ENCODE measurements at places on chromosomes 1 and 21. TPM values are rescaled to one million over a fixed set of nuclear protein-coding genes. Genes with fewer than 3 reads are reported as not detected.

ILDR2 gene
- total RNA-seq: 9.6 TPM

DNA sequence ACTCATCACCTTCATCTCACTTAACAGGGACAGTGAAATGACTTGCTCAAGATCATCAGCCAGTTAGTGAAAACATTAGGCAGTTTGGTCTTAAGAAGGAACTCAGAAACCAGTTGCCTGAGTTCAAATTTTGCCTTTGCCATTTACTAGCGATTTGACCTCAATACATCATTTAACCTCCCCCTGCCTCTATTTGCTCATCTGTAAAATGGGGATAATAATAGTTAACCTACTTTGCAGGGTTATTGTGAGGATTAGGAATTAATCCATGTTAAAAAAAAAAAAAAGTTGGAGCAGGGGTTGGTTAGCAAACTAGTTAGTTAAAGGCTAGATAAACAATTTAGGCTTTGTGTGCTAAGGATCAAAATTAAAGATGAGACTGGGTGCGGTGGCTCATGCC, 10.6 kb upstream of the TACSTD2 start:
- no peak for DNase-seq

DNA sequence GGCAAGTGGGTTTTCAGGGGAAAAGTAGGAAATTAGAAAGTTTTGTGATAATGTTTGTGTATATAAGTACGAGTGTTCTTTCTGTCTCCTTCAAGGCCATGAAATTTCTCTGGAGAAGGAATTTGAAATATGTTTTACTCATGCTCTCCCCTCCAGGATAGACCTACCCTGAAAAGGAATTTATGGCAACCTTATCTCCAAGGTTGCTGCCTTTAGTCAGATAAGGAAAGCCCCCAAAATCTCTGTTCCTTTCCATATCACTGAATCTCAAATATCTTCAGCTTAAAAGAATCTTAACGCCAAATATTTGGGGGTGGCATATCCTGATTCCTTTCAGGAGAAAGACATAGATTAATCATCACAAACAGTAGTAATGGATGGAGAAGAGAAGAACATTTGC, 499 bp upstream of the C4BPB start:
- DNase-seq: no peak

DNA sequence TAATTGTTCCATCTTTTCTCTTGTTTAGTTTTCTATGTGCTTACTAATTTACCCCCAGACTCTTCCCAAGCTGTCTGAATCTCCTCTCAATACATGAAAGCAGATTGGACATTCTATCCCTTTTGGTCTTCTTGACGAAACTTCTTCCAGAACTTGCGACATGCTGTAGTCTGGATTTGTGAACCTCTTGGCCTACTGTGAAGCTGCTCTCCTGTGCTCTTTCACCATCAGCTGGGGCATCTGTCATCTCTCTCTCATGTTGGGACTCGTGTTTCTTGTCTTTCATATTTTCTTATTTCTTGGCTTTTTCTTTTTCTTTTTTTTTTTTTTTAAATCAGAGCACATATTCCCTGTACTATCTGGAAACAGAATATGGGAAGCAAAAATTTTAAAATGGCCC, 6.8 kb downstream of the CPT2 start:
- no peak for DNase-seq

GRCh38 chr1:203308328-203308922, 3.1 kb downstream of the BTG2 start:
- no peak for DNase-seq

GRCh38 chr21:34642211-34643075, 26.4 kb upstream of the CLIC6 start:
- DNase-seq: peak; percentile 85

DNA sequence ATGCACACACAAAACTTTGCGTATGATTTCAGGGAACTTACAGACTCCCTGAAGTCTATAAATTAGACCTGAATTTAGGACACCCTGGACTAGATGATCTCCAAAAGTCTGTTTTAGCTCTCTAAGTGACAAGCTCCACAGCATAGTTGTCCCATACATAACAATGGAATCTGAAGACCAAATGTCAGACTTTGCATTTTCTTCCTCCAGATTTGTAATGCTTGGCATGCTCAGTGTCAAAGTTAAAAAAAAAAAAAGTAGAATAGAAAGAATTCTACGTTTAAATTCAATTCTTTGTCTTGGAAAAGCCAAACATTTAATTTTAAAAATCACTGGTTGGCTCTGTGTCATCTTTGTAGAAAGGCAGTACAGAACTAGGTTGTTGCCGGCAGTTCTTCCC, 66.7 kb downstream of the OLFML2B start:
- DNase-seq: no peak
